Activated naive CD4-positive, alpha-beta T cell (primary cell): ENCODE measurements at places on chromosomes 13 and 19.

DNA sequence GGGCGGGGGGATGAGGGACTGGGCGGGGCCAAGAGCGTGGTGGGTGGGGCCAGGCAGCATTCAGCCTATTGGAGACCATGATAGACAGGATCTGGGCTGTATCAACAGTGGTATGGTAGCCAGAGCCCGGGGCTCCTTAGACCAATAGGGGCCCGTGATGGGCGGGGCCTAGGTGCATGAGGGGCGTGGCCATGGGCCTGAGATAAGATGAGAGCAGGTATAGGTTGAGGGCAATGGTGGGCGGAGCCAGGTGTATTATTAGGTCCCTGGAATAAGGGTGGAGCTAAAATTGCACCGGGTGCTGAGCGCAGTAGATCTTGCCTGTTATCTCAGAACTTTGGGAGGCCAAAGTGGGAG, 5.3 kb downstream of the ABCA7 start:
- no peak for DNase-seq

DNA sequence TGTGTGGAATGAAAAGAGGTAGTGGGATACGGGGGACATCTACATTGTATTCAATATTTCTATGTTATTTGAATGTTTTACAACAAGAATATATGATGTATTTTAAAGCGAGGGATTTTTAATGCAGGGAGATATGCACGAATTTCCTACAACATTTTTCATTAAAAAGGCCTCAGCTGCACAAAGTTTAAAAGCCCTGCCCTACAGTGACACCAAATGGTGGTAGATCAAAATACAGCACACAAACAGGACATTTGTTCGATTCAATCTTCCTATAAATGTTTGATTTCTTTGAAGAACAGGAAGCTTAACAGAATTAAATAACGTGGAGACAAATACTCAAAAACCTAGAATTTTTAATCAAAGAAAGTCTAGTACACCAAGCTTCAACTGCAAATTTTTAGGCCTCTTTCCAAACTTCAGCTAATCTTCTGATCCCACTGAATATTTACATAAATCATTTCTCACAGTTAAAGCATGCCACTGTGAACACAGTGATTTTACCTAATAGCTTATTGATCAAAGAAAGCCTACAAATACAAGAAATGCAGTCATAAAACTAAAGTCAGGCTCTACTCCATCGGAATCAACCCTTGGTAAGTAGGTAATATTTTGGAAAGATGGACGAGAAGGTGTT, 257.2 kb downstream of the DIAPH3 start:
- no peak for DNase-seq

DNA sequence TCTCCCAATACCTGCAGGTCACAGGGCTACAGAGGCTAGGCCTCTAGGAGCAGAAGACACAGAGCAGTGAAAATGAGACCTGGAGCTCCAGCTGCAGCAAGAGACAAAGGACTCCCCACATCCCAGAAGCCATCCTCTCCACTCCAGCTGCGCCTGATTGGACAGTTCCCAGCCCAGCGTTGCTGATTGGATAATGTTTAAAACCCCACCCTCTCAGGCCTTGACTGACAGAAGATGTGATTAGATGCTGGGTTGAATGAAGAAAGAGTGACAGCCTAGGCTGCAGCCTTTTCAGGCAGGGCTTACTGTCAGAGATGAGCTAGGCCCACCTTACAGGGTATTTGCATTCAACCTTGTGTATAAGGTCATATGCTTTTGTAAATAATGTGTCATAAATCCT, 59.4 kb downstream of the ZNF708 start:
- no peak for DNase-seq

GRCh38 chr19:9981406-9982260, 28.7 kb downstream of the COL5A3 start:
- no peak for DNase-seq
